NCI-H226 (cell line): ENCODE measurements at places on chromosomes 2 and 18.
A peak's percentile ranks its signal among the peaks of the same experiment; 100 is the strongest.

GRCh38 chr2:240466579-240467148 lies 31.2 kb downstream of the GPC1 start:
- DNase-seq = no peak

DNA sequence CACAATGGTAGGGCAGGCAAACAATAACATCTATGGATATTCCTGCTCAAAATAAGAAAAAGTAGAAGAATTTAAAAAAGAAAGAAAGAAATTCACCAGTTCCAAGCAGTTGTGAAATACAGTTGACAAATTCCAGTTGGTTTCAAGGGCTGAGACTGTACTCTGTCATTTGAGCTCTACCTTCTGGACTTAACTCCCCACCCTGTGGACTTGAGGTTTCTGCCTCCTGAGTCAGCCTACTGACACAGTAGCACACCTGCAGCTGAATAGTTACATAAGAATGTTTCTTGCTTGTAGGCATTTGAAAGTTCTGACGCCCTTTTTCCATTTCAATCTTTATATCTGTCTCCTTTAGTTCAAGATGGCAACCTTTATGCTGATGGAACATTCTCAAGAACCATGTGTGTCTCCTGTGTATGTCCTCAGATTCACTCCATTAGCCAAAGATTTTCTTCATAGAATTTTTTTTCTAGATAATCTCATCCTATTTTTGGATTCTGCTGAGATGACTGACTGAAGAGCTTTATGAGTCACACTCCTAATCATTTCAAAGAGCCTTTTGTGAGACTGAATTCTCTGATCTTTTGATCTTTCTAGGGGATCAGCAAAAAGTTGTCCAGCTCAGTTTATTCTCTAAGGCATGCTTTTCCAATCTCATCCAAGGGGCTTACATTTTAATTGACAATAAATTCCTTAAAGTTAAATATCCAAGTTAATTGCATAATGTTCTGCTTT lies 19.1 kb downstream of the NETO1 start:
- no peak for DNase-seq

DNA sequence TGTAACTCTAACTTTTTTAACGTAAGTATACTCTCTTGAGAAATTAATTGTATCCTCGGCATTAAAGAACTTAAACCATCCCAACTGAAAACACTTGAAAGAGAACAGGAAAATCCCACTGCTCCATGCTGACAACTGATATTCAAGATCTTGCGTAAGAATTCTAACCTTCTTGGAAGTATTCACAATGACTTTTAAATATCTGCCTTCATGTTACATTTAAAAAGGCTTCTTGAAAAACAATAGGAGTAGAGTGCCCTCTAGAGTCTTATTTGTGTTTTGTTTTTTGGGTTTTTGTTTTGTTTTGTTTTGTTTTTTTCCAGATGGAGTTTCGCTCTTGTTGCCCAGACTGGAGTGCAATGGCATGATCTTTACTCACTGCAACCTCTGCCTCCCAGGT lies 65.4 kb upstream of the DNAJC10 start:
- DNase-seq = peak; percentile 43

DNA sequence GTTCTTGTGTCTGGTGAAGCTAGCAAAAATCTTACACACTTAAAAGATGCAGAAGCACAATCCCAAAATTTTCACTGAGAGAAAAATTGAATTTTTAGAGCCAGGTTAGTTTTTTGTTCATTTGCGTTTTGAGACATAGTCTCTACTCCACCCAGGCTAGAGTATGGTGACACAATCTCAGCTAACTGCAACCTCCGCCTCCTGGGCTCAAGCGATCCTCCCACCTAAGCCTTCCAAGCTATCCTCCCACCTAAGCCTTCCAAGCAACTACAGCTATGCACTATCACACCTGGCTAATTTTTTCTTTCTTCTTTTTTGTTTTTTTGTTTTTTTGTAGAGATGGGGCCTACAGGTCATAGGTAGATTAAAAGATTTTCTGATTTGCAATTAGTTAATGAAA lies 113.1 kb upstream of the RAB6C start:
- no peak for DNase-seq

DNA sequence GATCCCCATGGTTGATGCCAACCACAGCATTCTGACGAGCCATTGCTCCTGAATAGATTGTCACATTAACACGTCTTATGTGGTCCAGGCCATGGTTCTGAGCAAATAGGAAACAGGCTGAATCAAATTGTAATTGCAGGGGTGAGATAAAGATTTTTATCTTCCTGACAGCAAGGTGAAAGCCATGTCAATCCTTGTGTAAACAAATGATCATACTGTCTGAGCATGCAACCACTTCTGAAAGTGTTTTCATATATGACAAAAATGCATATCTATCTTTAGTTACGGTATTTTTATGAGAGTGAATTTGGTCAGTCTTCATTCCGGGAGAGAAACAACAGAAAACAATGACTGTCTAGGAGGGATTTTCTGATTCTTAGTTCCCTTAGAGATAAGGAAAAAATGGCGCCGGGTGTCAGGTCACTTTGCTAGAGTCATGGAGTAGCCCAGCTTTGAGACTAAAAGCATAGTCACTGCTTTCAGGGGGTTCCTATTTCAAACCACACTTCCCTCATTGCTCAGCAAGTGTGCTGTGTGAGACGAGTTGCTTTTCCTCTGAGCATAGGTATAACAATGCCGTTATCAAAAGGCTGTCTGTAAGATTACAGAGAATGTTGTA lies 958.9 kb downstream of the DCDC2C start:
- DNase-seq = no peak

- DNase-seq = no peak
Observed at GRCh38 chr2:99757611-99758114, 267.8 kb upstream of the REV1 start.

DNA sequence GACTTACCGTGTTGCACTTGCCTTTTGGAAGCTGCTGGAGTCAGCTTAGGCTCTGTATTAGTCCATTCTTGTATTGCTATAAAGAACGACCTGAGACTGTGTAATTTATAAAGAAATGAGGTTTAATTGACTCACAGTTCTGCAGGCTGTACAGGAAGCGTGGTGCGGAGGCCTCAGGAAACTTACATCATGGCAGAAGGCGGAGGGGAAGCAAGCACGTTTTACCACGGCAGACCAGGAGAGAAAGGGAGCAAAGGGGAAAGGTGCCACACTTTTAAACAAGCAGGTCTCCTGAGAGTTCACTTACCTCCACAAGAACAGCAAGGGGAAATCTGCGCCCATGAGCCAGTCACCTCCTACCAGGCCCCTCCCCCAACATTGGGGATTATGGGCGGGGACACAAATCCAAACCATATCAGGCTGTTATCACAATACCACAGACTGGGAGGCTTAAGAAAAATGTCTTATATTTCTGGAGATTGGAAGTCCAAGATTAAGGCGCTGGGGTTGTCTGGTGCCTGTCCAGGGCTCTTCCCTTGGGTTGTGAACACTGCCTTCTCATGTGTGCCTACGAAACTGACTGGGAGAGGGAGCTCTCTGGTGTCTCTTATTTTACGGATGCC lies 3.6 kb upstream of the D2HGDH start:
- no peak for DNase-seq

DNA sequence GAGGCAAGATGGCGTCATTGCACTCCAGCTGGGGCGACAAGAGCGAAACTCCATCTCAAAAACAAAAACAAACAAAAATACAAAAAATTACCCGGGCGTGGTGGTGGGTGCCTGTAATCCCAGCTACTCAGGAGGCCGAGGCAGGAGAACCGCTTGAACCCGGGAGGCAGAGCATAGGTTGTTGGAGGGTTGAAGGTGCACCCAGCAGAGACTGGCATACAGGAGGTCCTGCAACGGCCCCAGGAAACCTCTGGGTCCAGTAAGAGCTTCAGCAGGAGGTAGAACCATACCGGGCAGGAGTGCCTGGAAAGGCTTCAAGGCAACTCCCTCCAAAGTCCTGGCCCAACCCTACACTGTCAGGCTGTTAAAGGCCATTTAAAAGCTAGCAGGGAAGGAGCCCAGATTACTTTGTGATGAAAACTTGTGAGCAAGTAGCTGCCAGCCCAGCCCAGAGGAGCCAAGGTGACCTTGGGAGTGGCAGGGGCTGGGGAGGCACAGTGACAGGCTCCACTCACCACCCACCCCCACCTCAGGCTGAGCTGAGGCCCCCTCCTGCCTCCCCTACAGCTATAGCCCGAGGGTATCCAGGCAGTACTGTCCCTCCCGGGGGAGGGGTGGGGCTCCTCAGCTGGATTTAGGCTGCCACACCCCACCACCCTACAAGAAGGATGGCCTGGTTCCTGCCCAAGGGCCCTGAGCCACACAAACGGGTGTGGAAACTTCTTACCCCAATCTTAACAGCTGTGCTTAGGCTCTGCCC lies 28.1 kb downstream of the TFCP2L1 start:
- no peak for DNase-seq
